Stimulated activated naive B cell treated with anti-CD40 and anti-IgM and Interleukin-4, amounts not matched to agents 10 μg/mL and 1 μg/mL and 100 μg/mL, for 72 hours (primary cell): ENCODE measurements at places on chromosomes 5 and 9.

- DNase-seq: no peak
These were observed 54.3 kb downstream of the TSTD2 start for GRCh38 chr9:97578846-97579245.

DNA sequence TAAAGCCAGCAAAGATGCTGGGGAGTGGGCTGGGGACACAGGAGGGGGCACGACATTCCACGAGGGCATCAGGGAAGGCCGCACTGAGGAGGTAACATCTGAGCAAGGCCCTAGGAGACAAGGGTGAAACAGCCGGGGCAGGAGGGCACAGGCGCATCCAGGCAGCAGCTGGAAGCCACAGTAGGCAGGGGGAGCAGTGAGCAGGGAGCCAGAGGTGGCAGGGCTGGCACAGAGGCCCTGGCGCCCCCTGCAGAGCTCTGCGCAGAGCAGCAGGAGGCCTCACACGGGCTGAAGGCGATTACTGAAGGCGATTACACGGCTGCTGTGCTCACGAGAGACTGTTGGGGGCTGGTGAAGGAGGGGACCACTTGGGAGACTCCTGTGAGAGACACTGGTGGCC, 15.4 kb downstream of the LMAN2 start:
- DNase-seq: no peak

GRCh38 chr5:1795506-1795905, 4.1 kb downstream of the MRPL36 start:
- DNase-seq: no peak

GRCh38 chr9:12784461-12785259, 9.8 kb downstream of the LURAP1L start:
- DNase-seq: no peak

- no peak for DNase-seq
These were observed 2.5 kb upstream of the YTHDC2 start for GRCh38 chr5:113510836-113511451.

GRCh38 chr9:86994231-86994630, 46.9 kb upstream of the GAS1 start:
- no peak for DNase-seq

GRCh38 chr9:124725068-124725452, 46.1 kb downstream of the NR6A1 start:
- no peak for DNase-seq

DNA sequence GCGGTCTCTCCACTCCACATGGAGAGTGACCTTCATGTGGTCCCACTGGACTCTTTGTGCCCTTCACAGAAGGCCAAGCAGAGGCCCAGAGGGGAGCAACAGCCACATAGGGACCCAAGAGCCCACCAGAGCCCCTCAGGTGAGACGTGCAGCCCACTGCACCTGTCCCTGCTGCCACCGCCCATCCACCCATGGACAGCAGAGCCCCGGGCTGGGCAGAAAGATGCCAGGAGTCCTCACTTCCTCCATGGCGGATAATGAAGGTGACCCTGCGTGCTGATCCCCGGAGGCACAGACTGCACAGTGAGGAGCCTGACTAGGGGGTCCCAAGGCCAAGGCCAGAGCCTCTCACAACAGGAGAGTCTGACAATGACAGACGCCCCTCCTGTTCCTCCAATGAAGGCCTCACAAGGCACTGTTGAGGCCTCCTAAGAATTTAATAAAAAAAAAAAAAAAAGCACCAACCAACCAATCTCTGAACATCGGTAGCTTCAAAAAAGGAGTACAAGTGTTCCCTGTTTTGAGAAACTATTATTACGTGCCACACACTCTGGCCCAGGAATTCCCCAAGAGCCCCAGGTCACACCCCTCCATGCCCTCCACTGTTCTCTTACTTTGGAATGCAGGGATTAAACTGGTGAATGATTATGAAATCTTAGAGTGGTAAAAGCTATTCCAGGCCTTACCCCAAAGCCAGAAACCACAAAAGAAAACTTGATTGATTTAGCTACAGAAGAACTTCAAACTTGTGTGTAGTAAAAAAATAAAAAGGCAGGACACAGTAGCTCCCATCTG, 2.8 kb upstream of the PPP1R26 start:
- no peak for DNase-seq
